ENCODE measurements at places on chromosomes 2 and 18.

- no peak for DNase-seq
Observed at GRCh38 chr2:218430721-218431120, 11.8 kb downstream of the VIL1 start.

DNA sequence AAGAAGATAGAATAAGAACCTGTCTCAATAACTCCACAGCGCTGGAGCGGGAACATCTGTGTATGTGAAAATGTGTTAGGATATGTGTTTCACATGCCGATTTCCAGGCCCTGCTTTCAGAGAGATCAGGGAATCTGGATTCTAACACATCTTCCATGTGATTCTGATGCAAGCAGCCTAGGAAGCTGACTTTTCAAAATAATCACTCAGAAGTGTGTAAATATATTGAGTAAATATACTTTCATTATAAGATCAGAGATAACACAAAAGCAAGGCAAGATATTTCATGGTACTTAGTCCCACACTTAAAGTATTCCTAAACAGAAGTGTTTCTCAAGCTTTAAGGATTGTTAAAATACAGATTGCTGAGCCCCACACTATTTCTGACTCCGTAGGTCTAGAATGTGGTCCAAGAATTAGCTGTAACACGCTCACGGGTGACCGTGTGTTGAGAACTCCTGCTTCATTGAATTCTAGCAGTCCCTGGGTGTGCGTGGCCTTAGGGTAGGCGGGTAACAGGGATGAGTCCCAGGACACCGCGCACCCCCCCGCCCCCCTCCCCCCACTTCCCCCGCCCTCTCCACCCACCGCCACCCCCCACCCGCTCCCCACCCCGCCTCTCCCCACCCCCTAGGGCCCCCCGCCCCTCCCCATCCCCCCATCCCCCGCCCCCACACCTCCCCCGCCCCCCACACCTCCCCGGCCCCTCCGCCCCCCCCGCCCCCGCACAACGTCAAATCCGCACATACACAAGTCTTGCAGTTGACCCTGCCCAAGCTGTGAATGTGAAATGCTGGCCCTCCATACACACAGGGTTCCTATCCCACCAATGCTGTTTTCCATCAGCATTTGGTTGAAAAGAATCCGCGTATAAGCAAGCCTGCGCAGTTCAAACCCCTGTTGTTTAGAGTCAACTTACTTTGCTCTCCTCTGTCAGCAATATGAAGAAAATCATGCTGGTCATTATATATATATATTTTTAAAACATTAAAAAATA, 94.2 kb upstream of the SLC39A10 start:
- DNase-seq: no peak

DNA sequence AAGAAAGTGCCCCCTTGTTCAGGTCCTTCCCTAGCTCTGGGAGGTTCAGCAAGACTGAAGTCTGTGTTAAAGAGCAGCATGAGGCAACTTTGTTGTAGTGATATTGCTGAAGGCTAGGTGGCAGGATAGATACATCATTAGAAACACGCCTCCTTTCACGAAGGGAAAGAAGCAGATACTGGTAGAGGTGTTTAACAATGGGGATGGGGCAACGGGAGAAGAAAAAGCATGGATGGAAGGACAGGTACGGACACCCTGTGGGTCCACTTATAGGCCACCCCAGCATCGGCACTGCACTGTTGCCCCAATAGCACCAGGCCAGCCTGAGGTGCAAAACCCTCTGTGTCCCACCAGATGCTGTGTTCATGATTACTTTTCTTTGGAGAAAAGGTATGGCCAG, 3.5 kb upstream of the IGFBP5 start:
- DNase-seq: no peak

DNA sequence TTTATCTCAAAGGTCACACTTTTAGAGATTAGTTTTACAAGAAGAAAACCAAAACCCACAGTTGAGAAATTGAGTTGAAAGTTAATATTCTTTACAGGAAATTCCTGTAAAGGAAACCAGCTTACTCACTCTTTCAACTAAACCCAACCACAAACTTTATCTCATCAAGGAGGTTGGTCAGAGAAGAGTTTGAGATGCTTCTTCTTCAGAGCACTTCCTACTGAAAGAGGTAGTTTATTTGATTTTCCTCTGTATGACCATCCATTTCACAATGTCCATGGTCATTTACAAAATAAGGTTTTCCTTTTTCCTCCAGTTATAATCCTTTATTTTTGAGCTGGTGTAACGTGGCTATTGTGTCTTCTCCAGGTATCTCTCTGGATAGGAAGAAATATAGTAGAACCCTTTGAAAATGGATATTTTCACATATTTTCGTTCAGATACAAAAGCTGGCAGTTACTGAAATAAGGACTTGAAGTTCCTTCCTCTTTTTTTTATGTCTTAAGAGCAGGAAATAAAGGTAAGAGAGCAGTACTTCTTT, 4.5 kb upstream of the IL18RAP start:
- DNase-seq: no peak

DNA sequence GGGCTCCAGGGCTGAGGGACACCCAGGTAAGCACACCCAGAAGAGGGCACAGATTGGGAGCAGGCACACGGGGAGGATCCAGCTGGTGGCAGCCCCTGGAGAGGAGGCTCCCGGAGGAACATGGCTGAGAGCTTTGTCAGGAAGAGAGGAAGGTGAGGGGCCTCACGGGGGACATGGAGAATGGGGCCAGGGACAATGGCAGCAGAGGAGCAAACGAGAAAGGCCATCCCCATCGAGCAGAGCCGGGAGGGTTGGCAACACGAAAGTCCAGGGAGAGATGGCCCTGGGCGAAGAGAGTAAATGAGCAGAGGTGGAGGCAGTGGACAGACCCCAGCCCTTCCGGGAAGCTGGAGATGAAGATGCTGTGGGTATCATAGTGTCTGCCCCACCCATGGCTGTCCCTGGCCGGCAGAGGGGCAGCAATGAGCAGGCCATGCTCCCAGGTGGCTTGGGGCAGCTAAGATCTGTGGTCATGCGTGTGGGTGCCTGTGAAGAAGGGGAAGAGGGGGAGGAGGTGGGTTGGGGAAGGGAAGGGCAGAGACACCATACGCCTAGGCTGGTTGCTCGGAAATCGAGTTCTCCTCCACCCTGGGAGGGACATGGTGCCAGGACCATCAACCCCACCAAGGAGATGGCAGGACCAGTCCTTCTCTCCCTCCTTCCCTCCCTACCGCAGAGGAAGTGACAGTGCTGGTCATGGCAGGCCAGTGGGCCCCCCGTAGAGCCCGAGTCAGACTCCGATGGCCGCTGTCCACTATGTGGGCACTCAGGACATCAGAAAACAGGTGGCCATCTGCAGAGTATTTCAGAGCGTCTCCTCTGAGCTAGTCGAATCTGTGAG, 191.7 kb downstream of the NDUFA10 start:
- no peak for DNase-seq
